H1 (cell line): ENCODE measurements at places on chromosomes 13 and 19. TPM values are rescaled to one million over a fixed set of nuclear protein-coding genes. Genes with fewer than 3 reads are reported as not detected.
A peak's percentile ranks its signal among the peaks of the same experiment; 100 is the strongest.

- no peak overlapping the region for H3K27ac ChIP-seq
- H3K4me3 ChIP-seq = no peak overlapping the region
- H3K36me3 ChIP-seq = no peaks in the 10 kb centered on the region
- DNase-seq = no peak
- no peaks in the 10 kb centered on the region for H3K4me1 ChIP-seq
These were observed 179.2 kb downstream of the TSHZ3 start for GRCh38 chr19:31170046-31170445.

DNA sequence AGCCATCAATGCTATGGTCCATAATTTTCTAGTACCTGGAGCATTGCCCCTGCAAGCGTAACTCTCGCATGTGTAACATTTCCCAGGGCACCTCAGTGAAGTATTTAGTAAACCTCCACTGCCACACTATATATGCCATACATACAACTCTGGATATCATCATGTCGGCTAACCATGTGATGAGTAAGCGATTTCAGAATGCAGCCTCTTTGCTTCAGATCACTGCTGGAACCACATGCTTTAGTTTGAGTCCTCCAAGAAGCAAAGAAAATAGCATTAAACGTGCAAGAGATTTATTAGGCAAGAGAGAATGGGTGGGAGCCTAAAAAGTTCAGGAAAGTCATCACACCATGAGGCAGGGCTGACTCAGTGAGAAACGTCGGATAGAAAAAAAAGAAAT, 635.6 kb upstream of the SLITRK5 start:
- no peaks in the 10 kb centered on the region for H3K4me1 ChIP-seq
- H3K27me3 ChIP-seq = no peaks in the 10 kb centered on the region
- H3K4me3 ChIP-seq = no peak overlapping the region

DNA sequence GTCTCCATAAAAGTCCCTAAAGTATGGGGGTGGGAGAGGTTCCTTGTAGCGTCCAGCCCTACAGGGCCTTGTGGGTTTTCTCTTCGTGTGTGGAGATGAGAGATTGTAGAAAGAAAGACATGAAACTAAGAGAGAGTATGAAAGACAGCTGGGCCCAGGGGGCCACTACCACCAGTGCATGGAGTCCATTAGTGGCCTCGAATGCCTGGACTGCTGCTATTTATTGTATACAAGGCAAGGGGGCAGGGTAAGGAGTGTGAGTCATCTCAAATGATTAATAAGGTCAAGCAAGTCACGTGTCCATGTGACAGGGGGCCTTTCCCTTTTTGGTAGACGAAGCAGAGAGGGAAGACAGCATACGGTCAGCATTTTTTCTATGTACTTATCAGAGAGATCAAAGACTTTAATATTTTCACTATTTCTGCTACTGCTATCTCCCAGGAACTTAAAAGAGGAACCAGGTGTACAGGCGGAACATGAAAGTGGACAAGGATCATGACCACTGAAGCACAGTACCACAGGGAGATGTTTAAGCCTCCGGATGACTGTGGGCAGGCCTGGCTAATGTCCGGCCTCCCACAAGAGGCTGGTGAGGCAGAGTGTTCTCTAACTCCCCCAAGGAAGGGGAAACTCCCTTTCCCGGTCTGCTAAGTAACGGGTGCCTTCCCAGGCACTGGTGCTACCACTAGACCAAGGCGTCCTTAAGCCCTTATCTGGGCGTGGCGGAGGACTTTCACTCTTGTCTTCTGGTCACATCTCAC, 25.5 kb downstream of the FGF21 start:
- H3K4me1 ChIP-seq = no peaks in the 10 kb centered on the region
- no peak overlapping the region for H3K4me3 ChIP-seq
- H3K27me3 ChIP-seq = no peaks in the 10 kb centered on the region; the same call in 1 of the 2 replicates
- H3K36me3 ChIP-seq = no peaks in the 10 kb centered on the region

GRCh38 chr13:19810996-19811881, 28.5 kb upstream of the PSPC1 start:
- H3K27ac ChIP-seq = no peak overlapping the region
- no peaks in the 10 kb centered on the region for H3K27me3 ChIP-seq
- DNase-seq = no peak
- no peaks in the 10 kb centered on the region for H3K36me3 ChIP-seq

DNA sequence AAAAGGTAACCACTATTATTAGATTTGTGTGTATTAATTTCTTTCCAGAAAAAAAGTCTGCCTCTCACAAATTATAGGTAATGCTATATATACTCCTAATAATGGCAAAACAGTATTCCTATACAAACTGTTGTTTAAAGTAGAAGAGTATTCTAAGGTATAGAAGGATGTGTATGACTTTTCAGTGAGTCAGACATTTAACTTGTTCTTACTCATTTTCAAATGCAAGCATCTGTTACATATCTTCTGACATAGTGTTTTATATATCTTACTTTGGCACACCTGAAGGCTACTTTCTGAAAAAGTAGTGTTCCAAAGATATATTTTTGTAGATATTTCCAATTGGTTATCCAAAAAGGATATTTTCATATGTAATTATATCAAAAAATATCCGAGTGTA, 3.5 kb upstream of the SLITRK5 start:
- H3K27ac ChIP-seq = no peak overlapping the region
- H3K4me3 ChIP-seq = no peak overlapping the region
- no peaks in the 10 kb centered on the region for H3K4me1 ChIP-seq
- DNase-seq = no peak
- H3K27me3 ChIP-seq = no peaks in the 10 kb centered on the region

Gene GZMM
- 0.32 and 0.59 TPM in 2 replicates for total RNA-seq

Gene TNFRSF19
- total RNA-seq = 0.50 and 0.57 TPM in 2 replicates

GRCh38 chr19:23403581-23404324, 8.5 kb upstream of the ZNF91 start:
- H3K27me3 ChIP-seq = no peaks in the 10 kb centered on the region
- H3K36me3 ChIP-seq = peaks cover 42% of the 10 kb centered on the region
- DNase-seq = no peak
- no peak overlapping the region for H3K4me3 ChIP-seq
- no peak overlapping the region for H3K27ac ChIP-seq

DNA sequence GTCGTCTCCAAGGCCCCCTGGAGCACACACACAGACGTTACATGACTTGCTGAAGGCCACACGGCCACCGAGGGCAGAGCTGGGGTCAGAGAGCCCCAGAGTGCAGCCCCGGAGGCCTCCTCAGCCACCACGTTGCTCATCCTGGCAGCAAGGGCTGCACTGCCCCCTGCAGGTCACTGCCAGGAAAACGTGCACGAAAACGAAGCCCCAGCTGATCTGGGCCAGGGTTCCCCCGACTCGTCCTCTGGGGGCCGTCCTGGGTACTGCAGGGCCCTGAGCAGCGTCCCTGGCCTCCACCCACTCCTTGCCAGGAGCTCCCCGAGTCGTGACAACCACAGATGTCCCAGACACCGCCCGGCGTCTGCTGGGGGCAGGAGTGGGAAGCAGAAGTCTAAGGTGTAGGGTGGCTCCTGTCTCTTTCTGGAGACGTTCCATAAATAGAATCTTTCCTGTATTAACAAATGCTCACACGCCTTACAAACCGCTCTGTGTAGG, 3.4 kb downstream of the TPGS1 start:
- DNase-seq = peak; percentile 98
- peaks cover 10% of the 10 kb centered on the region for H3K4me1 ChIP-seq
- H3K4me3 ChIP-seq = no peak overlapping the region
- no peaks in the 10 kb centered on the region for H3K36me3 ChIP-seq

Gene RFXAP
- total RNA-seq = 11.5 and 13.5 TPM in 2 replicates
